D721Med (cell line): ENCODE measurements at places on chromosomes 16 and 17.

- no peak for DNase-seq
Observed at GRCh38 chr16:4460936-4461249, 13.5 kb downstream of the NMRAL1 start.

DNA sequence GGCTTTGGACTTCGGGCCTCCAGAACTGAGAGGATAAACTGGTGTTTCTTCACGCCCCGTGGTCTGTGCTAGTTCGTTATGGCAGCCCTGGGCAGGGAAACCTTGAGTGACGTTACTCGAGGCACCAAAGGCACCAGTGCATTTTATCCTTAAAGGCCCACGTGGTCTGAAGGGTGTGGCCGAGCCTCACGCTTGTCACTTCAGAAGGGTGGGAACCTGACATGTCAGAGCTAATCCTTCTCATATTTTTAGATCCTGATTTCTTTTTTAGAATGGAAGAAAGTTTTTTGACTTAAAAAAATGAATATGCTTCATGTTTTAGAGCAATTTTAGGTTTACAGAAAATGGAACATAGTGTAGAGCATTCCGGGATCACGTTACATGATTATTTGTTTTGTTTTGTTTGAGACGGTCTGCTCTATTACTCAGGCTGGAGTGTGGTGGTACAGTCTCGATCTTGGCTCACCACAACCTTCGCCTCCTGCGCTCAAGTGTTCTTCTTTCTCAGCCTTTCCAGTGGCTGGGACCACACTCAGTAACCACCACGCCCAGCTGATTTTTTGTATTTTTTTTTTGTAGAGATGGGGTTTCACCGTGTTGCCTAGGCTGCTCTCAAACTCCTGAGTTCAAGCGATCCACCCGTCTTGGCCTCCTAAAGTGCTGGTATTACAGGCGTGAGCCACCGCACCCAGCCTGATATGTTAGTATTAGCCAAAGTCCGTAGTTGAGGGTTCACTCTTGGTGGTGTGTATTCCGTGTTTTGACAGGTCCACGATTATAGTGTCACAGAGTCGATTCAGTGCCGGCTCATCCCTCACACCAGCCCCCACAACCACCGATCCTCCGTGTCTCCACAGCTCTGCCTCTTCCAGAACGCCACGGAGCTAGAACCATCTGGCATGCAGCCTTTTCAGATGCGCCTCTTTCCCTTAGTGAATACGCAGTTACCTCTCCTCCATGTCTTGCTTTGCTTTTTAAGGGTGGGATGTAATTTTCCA is 47.9 kb downstream of the RAB11FIP3 start:
- DNase-seq, result no peak

- no peak for DNase-seq
Observed at GRCh38 chr17:28204751-28205150, 114.2 kb upstream of the TMEM97 start.

DNA sequence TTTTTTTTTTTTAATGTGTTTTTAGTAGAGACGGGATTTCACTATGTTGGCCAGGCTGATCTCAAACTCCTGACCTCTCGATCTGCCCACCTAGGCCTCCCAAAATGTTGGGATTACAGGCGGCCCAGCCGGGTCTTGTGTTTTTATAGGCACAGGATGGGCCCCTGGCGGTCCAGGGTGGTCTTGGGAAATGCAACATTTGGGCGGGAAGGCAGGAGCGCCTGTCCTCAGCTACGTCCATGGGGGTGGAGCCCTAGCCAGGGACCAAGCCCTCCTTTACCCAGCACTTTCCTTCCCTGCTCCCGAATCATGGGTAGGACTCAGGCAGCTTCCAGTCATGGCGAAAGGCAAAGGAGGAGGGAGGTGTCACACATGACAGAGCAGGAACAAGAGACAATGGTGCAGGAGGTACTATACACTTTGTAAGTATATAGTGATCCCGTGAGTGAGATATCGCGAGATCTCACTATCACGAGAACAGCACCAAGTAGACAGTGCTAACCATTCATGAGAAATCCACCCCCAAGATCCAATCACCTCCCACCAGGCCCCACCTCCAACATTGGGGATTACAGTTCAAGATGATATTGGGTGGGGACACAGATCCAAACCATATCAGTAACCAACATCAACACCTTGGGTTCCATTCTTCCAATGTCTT is 226.7 kb upstream of the WSCD1 start:
- DNase-seq, result no peak

GRCh38 chr17:19766421-19767270 is 18.5 kb upstream of the ALDH3A1 start:
- DNase-seq, result peak; percentile 77

DNA sequence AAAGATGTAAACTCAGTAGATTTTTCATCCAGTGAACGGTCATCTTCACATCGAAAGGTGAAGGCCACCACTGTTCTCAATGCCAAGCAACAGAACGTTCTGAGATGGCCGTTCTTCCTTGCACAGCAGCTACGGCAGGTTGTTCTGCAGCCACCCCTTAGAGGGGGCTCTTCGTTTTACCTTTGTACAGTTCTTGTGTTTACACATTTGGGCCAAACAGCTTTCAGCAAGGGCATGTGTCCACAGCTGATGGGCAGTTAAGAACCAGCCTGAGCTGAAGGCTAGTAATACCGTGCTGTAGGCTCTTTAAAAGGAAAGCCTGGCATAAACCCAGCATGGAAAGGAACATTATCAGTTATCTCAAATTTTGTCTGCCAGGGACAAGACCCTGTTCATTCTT is 15.9 kb downstream of the PLD6 start:
- DNase-seq, result no peak

DNA sequence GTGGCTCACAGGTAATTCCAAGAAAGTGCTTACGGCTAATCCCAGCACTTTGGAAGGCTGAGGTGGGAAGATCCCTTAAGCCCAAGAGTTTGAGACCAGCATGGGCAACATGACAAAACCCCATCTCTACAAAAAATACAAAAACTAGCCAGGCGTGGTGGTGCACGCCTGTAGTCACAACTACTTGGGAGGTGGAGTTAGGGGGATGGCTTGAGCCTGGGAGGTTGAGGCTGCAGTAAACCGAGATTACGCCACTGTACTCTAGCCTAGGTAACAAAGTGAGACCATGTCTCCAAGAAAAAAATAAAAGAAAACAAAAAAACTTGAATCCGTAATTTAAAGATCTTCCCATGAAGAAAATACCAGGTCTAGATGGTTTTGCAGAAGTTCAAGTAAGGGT is 5.0 kb downstream of the ICAM2 start:
- DNase-seq, result no peak

DNA sequence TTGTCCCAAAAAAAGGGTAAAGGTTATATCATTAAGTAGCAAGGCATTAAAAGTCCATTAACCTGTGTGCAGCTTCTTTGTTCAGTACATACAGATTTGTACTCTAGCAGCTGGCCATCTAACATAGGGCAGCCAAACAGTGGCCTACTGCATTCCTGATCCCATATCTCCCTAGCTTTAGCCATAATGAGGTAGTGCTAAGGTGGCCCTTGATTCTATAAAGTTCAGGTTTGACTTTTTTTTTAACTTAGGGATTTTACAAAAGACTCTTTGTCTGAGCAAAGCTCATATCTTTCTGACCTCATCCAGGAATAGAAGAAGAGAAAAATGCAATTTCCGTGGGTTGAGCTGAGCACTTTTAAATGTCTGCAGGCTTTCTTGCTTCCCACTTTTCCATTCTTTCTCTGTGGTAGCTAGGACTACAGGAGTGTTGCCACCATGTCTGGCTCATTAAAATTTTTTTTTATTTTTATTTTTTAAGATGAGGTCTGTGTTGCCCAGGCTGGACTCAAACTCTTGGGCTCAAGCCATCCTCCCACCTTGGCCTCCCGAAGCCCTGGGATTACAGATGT is 19.5 kb upstream of the CDC6 start:
- no peak for DNase-seq

DNA sequence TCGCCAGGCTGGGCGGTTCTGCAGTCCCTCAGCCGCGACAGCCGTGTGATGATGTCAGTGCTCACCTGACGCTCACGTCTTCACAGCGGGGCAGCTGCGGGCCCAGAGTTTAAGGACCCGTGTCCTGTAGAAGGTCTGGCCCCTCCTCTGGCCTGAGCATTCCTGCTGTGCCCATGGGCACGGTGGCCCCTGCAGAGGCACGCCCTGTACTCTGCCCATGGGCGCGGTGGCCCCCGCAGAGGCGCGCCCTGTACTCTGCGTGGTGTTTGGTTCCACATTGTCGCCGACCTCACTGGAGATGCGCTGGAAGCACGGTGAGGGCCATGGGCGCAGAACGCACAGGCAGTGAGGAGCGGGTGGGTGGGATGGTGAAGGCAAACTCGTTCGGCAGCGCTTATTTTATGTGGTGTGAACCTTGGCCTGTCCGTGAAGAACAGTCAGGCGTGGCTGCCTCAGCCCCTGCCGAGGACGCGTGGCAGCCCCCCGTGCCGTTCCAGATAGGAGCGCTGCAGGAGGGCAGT is 122.0 kb downstream of the BANP start:
- DNase-seq, result no peak

GRCh38 chr16:88892065-88892464 is 25.6 kb upstream of the PABPN1L start:
- DNase-seq, result no peak

- DNase-seq, result no peak
Observed at GRCh38 chr17:45742251-45742650, 41.9 kb upstream of the CRHR1 start.

- no peak for DNase-seq
Observed at GRCh38 chr16:16996827-16997226, 473.9 kb downstream of the XYLT1 start.

DNA sequence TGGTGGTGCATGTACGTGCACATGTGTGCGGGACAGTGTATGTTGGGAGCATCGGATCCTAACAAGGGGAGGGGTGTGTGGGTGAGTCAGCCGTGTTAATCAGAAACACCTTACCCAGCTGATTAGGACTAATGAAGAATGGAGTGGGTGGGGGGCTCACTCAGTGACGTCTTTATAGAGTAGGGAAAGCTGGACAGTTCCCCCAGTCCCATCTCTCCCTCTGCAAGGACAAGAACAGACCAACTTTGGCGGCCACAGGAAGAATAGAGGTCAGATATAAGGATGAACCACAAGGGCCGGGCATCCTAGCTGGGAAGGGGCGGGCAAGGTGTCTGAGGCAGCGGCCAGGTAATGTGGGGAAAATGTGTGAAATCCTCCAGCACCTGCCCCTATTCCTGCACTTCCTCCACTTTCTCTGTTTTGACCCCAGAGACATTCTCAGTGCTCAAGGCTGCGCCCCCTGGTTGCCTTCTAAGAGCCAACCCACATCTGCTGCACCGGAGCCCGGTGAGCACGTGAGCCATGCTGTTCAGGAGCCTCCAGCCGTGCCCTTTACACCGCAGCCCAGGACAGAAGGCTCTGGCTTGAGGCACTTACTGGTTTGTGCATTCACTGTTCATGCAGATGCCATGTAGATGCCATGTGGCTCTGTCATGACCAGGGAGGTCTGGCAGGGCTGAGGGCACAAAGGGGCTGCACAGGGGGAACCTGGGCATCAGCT is 18.9 kb upstream of the TBX21 start:
- no peak for DNase-seq

DNA sequence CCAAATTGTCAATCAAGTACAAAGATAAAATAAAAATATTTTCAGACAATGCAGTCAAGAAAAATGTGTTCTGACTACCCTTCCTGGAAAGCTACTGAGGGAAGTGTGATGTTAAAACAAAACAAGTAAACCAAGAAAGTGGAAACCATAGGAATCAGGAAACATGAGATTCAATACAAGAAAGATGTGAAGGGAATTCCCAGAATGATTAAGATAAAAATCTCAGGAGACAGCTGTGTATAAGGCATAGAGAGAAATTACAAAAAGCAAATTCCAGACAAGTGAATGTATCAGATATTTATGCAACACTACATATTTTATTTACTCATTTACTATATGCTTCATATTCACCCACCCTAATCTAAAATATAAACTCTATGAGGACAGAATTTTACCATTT is 32.2 kb downstream of the TRIM37 start:
- DNase-seq, result no peak

GRCh38 chr17:38768417-38768816 is 15.9 kb downstream of the PSMB3 start:
- no peak for DNase-seq

DNA sequence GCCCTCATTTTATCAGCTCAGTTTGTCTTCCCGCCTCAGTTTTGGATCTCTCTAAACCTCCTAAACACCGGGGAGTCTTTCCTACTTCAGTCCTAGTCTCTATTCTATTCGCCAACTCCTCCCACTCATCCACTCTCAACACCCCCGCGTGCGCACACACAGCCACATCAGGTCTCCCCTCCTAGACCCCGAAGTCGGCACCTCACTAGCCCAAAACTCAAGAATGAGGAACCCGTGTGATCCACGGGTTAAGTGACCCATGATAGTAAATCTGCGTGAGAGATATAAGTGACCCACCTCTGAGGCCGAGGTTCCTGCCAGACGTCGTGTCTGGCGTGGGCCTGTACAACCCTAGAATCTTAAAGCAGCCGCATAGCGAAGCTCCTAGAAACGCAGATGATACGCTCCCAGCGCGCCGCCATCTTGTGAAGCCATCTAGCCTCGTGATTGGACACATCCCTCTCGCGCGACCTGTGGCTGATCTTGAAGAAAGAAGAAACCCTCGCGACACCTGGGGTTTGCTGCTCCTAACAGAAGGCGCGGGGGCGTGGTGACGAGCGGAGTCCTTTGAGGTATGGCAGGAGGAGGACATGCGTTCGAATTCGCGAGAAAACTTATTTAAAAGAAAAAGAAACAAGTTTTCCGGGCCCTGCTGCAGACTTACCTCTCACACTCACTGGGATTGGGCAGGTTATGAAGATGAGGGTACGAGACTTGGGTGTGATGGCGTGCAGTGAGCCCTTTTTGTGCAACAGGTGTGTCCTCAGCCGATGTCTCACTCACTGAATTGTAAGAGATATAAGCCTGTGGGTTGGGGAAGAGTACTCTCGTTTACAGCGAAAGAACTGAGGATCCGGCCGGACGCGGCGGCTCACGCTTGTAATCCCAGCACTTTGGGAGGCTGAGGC is at the start of gene METTL16:
METTL16 (minus strand) TSS at position 427 of the 908 bp plus-strand sequence. CDS start 9,557 bp downstream, outside the sequence.
- peak; percentile 77 for DNase-seq

GRCh38 chr16:54926166-54926838 is 4.4 kb upstream of the IRX5 start:
- DNase-seq, result no peak

- DNase-seq, result no peak
Observed at GRCh38 chr17:36608280-36608679, 6.9 kb downstream of the MRM1 start.

DNA sequence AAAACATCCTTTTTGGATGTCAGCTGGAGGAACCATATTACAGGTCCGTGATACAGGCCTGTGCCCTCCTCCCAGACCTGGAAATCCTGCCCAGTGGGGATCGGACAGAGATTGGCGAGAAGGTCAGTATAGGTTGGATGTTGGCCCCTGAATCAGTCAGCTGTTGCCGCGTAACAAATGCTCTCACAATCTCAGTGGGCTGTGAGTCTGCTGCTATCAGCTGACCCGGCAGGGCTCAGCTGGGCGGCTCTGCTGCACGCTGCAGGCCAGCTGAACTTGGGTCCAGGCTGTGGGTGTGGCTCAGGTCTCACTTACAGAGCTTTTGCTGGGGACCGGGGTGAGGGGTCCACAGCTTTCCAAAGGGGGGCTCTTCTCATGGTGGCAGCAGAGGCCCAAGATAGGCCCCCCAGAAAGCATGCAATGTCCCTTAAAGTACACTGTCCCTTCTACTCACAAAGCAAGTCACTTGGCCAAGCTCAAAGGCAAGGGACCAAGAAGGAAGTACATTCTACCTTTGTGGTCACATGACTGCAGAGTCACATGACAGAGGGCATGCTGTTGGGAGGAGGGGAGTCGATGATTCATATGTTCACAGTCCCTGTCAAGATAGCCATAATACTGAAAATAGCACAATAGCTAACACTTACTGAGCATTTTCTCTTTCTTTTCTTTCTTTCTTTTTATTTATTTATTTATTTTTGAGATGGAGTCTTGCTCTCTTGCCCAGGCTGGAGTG is 134.2 kb downstream of the ABCC1 start:
- DNase-seq, result no peak
